ENCODE measurements at places on chromosomes 13 and 19. TPM values are rescaled to one million over a fixed set of nuclear protein-coding genes. Genes with fewer than 3 reads are reported as not detected.

Gene UBL5
- 223 TPM for total RNA-seq

GRCh38 chr13:112725346-112726015 lies 35.6 kb downstream of the ATP11A start:
- DNase-seq = no peak

Gene ZNF222
- 3.5 TPM for total RNA-seq

GRCh38 chr19:4241824-4242430 lies 5.0 kb upstream of the YJU2 start:
- no peak for DNase-seq

- no peak for DNase-seq
Measured at GRCh38 chr13:36806102-36806501, 12.9 kb upstream of the RFXAP start.

- DNase-seq = no peak
Measured at GRCh38 chr13:111937777-111938311, 129.1 kb upstream of the SOX1 start.

DNA sequence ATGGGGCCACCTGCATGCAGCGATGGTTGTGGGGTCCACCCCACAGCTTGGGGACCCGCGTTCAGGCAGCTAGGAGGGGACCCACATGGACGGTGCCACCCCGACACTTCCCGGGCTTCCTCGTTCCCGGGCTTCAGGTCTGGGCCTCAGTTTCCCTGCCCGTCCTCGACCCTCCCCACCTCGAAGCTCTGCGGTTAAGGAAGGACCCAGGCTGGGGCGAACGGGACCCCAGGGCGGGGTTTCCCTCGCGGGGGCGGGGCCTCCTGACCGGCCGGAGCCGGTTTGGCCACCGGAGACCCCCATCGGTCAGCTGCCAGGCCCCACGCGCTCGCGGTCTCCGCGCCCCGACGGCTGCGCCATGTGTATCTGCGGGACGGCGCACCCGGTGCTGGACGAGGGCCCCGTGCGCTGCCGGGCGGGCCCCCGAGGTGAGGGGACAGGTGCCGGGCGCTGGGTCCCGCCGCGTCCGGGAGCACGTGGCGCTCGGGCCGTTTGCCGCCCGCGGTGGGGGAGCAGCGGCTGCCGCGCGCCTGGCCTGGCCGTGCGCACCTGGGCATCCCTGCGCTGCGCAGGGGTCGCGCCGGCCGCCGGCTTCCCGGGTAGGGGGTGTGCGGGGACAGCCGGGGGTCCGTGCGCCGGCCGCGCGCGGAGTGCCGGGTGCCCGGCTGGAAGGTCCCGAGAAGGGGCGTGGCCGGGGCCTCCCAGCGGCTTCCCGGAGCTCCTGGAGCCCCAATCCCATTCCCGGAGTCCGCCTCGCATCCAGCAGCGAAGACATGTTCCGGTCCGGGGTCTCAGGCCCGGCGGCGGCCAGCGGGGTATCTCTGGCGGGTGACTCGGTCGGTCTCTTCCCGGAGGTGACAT lies 4.2 kb downstream of the ARHGAP45 start:
- no peak for DNase-seq

DNA sequence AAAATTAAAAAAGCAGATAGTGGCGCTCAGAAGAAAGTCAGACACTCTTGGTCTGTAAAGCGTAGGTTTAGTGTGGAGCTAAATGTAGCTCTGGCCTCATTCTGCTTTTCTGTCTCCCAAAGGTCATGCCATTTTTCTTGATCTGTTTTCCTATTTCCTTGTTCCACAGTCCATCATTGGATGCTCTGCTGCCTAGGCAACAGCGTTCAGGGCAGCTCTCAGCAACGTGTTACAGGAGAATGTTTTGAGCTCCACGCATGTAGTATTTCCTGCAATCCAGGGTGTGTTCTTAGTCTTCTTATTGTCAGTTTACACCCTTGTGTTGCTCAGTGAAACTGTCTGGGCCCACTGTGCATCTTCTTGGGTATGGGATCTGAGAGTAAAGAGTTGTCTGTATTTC lies 46.0 kb upstream of the PCDH8 start:
- no peak for DNase-seq

GRCh38 chr13:28147495-28147894 lies 9.2 kb downstream of the PAN3 start:
- DNase-seq = no peak

Data from dermis microvascular lymphatic vessel endothelial cell (primary cell).